Urothelium cell line (cell line): ENCODE measurements at places on chromosomes 11 and 22.

DNA sequence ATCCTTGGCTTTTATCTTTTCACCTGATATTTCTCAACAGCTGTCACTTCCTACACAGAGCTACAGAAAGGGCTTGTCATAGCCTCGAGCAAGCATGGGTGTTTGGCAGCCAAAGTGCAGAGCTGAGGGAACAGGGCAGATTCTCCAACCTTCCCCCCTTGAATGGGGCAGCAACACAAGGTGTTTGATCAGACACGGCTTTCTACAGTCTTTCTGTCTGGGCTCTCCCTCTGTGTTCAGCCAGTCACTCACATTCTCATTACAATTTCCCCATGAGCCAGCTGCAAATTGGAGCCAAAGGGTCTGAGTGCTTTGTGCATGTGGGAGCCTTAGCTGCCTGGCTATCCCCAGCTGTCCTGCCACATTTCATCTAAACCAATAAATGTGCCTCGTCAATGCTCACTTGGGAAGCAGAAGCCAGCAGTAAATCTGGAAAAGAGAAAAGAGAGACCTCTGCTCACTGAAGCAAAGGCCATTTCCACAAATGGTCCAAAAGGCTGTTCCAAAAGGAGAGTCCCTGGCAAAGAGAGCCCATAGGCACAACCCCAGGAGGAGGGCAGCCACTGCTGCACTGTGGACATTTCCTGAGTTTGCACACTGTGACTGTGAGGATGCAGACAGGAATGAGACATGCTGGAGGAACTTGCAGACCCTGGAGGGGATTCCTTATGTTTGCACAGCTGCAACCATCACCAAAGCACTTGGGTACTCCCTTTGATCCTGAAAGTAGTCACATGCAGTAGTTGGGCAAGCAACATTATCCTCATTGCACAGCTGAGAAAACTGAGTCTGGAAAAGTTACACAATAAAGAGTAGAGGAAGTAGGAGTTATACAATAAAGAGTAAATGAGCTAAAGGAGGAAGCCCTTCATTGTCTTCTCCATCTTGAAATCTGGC, 186.8 kb downstream of the FAM181B start:
- DNase-seq, result no peak

DNA sequence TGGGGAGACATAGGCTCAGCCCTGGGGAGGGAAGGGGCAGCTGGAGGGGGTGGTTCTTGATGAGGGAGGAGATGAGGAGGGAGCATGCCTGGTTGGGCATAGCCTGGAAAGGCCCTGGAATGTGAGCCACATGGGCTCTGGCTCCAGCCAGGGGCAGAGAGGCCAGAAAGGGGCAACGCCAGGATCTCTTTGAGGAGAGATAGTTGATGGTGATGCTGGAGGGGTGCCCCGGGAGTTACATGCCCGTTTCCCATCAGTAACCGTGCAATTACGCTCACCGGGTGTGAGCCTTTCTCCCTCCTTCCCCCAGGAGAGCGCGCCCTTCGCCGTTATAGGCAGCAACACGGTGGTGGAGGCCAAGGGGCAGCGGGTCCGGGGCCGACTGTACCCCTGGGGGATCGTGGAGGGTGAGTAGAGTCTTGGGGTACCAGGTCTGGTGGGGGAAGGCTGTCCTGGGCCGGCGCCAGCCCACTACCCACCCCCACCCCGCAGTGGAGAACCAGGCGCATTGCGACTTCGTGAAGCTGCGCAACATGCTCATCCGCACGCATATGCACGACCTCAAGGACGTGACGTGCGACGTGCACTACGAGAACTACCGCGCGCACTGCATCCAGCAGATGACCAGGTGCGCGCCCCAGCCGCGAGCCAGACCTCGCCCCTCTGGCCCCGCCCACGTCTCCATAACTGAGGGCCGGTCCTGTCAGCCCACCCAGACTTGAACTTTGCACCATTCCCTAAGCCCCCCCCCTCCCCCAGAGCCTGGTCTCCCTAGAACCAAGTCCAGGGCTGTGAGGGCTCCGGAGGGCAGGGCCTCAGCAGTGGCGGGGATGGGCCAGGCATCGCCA, 1.8 kb upstream of the GP1BB start:
- no peak for DNase-seq

- DNase-seq, result no peak
Measured at GRCh38 chr11:61121917-61122316, 19.6 kb downstream of the CD5 start.

GRCh38 chr22:30948930-30949342, 19.6 kb downstream of the MORC2 start:
- no peak for DNase-seq

- peak; percentile 46 for DNase-seq
Measured at GRCh38 chr11:126815111-126815510, 185.5 kb downstream of the KIRREL3 start.

GRCh38 chr22:44920183-44920582, 89.6 kb downstream of the PHF21B start:
- no peak for DNase-seq

- DNase-seq, result no peak
Measured at GRCh38 chr22:17471886-17472535, 91.3 kb upstream of the SLC25A18 start.

DNA sequence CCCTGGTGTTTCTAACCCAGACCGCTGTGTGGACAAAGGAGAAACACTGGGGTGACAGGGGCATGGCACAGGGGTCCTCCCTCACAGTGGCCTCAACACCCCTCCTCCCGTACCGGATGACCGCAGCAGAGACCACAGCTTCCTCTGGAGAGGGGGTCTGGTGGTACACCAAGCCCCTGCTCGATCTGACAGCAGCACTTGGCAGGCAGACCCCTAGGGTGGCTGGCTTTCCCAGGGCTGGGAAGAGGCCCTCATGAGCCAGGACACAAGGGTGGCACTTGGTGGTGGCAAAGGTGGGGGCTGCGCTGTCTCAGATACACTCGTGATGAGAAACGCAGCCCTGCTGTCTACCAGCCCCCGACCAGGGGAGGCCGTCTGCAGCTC, 38.7 kb downstream of the DUSP8 start:
- no peak for DNase-seq
